Ecto neural progenitor cell (in vitro differentiated cells): ENCODE measurements at places on chromosomes 3 and 15.
A peak's percentile ranks its signal among the peaks of the same experiment; 100 is the strongest.

DNA sequence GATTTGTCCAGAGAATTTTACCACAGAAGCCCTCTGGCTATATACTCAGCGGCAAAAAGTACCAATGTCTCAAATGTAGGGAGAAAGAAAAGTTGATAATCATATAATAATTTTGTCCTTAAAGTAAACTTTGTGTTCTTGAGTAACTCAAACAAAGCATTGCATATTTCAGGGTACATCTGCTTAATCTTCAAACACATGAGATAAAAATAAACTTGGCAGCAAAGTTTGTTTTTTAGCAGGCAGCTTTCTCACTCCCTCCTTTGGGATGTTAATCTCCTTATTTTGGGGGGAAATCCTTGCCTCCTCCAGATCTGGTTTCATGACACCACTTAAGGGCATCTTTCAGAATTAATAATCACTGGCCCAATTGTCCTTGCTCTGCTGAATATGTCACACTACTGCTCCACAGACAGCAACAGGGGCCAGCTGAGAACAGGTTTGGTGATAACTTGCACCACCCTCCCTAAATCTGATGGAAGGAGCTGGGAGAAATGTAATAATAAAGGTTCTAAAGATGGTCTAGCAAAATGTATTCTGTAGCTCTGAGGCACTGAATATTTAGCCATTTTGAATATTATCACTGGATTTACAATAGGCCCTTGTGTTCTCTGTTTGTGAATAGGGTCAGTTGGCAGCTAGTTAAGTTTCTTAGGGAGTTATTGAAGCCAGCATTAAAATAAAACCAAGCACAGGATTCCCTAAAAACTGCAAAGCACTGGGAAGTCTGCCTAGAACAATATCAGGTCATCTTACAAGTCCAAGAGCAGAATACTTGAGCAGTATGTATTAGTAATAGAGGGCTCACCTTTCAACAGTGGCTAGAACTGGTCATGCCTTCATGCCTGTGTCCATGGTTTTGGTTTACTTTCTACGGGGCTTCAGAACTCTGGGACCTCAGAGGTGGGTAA lies 79.2 kb downstream of the EFL1 start:
- no peak for DNase-seq

- DNase-seq, result no peak
Measured at GRCh38 chr3:173800154-173800553, 402.6 kb downstream of the NLGN1 start.

DNA sequence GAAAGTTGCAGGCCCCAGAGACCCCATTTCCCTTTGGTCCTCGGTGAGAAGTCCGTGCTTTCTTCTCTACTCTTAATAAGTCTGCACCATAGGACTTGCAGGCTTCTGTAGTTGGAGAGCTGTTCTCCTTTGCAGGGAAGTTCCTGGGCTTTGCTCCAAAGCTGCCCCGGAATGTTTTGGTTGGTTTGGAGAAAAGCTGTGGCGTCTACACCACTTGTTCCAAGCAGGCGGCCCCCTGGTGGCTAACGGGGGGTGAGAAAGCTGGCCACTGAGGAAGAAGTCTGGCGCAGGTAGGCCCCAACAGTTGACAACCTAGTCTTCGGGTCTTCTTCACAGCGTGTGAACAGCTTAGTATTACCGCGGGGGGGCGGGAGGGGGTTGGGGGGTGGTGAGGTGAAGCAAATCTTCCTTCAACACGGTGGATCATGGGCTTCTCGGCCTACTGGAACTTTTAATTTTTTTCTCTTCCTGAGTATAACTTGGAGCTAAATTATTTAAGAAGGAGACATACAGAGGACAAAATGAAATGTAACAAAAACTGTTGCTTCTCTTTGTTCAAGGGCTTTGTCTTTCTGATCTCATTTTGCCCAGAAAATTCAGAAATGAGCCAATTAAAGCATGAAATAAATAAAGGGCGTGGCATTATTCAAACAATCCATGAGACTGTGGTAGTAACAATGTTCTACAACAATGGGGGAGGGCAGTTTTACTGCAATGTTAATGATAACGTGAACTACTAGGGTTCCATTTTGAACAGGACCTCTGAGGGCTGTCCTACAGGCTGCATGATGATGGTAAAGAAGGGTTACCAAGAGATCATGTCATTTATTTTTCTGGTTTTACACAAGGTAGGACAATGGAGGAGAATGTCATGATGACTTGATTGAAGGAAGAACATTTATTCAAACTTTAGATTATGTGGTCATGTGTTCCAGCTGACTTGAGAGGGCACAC lies 2.2 kb upstream of the THRB start:
- DNase-seq, result peak; percentile 69

GRCh38 chr15:85417276-85417675 lies 36.9 kb downstream of the AKAP13 start:
- no peak for DNase-seq

DNA sequence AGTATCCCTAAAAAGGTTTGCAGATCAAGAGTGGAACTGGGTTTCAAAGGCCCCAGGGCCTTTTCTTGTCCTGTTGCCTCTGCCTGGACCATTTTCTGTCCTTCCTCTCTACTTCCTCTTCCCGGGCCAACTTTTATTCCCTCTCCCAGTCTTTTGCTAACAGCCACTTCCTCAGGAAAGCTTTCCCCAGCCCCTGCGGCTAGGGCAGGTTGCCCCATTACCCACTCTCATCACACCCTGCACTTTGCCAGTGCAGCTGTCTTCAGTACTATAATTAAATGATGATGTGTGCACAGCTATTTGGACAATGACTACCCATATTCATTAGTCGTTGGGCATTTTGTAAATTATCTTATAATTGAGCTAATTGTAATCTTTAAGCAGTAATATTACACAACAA lies 150.5 kb upstream of the THBS1 start:
- no peak for DNase-seq

GRCh38 chr15:76206325-76206976 lies 104.8 kb downstream of the ETFA start:
- no peak for DNase-seq

GRCh38 chr15:58095415-58095814 lies 29.9 kb upstream of the ALDH1A2 start:
- DNase-seq, result no peak

GRCh38 chr15:48318131-48318530 lies 13.1 kb upstream of the DUT start:
- no peak for DNase-seq

- no peak for DNase-seq
Measured at GRCh38 chr3:46609212-46609721, 3.1 kb upstream of the FAM240A start.

DNA sequence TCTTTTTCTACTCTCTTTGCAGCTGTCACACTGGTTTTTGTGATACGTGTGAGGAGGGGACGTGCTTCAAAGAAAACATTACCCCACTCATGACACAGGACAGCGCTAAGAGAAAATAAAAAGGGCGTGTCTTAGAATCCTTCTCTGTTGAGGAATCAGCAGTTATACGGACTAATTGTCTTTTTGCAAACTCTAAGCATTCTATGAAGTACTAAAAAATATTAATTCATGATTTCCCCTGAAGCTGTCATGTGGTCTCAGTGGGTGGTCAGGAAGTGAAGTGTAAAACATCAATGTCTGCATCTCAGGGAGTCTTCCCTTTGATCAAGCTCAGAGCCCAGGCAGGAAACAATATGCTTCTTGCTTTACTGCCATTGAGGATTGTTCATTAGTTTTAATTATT lies 117.5 kb upstream of the CRBN start:
- no peak for DNase-seq

DNA sequence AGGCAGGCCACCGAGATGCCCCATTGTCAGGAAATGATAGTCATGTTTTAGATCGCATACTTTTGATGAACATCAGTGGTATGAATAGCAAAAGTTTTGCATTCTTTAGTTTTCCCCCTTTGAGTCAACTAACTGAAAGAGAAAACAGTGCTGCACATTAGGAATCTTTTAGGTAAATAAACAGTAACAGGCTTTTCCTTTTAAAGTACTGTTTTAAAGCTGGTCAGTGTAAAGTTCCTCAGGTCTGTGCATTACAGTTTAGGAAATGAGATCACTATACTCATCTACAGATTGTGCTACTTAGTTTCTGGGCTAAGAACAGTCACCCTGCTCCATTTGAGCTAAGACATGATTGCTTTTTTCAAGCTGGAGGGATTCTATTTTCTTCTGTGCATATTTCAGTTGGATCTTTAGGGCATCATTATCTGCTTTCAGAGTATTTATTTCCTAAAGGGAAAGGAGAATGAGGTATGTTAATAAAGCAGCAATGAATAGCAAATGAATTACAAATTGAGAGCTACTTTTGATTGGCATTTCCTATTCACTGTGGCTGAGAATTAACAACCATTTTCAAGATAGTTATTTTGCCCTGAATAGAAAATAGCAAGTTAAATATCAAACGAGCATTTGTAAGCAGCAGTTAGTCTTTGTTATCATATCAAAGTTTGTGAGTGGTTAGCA lies 36.5 kb downstream of the FAM98B start:
- DNase-seq, result no peak

- no peak for DNase-seq
Measured at GRCh38 chr15:71758711-71759110, 51.6 kb upstream of the NR2E3 start.

- no peak for DNase-seq
Measured at GRCh38 chr15:74179983-74180880, 6.7 kb downstream of the ISLR start.

DNA sequence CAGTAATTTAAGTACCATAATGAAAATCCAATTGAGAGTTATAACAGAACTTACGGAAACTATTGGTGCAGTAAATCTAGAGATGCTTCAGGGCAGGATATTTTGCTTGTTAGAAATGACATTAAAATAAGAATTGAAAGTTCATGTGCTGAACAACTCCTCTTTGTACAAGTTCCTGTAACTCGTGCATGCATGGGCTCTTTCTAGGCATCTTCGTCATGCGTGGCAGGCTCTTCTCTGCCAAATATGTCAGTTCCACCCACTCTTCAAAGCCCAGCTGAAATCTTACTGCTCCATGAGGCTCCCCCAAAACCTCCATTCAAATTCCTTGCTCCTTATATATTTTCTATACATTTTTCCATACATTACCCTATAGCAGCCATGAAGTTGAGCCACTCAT lies 48.7 kb downstream of the FBN1 start:
- no peak for DNase-seq

GRCh38 chr3:141337991-141338390 lies 30.3 kb upstream of the ZBTB38 start:
- DNase-seq, result no peak

GRCh38 chr3:182914341-182914740 lies 66.0 kb downstream of the DCUN1D1 start:
- no peak for DNase-seq
